Mesenchymal stem cell (in vitro differentiated cells and primary cell): ENCODE measurements at places on chromosomes 4 and X.

GRCh38 chr4:38529189-38530115 is 134.5 kb upstream of the KLF3 start:
- no peaks in the 10 kb centered on the region for H3K4me1 ChIP-seq
- DNase-seq, result no peak
- H3K36me3 ChIP-seq, result no peaks in the 10 kb centered on the region
- H3K27me3 ChIP-seq, result no peaks in the 10 kb centered on the region

GRCh38 chrX:49172280-49172780 is 632 bp downstream of the PLP2 start:
- H3K27ac ChIP-seq, result peak overlapping the region; percentile 70
- H3K4me3 ChIP-seq, result peak overlapping the region; percentile 81
- peak; percentile 49 for DNase-seq
- peaks cover 6% of the 10 kb centered on the region for H3K4me1 ChIP-seq
- H3K36me3 ChIP-seq, result peaks cover 13% of the 10 kb centered on the region

DNA sequence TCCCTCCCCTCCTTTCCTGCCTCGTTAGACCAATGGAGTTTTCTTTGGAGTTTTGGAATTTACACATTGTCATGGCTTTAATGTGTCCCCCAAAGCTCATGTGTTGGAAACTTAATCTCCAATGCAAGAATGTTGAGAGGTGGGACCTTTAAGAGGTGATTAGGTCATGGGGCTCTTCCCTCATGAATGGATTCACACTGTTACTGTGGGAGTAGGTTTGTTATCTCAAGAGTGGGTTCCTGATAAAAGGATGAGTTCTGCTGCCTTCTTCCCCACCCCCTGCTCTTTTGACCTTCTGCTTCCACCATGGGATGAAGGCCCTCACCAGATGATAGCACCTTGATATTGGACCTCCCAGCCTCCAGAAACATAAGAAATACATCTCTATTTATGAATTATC is 16.8 kb downstream of the MORF4L2 start:
- peaks cover 17% of the 10 kb centered on the region for H3K27me3 ChIP-seq
- H3K27ac ChIP-seq, result no peak overlapping the region
- DNase-seq, result no peak
- peaks cover 4% of the 10 kb centered on the region for H3K36me3 ChIP-seq

DNA sequence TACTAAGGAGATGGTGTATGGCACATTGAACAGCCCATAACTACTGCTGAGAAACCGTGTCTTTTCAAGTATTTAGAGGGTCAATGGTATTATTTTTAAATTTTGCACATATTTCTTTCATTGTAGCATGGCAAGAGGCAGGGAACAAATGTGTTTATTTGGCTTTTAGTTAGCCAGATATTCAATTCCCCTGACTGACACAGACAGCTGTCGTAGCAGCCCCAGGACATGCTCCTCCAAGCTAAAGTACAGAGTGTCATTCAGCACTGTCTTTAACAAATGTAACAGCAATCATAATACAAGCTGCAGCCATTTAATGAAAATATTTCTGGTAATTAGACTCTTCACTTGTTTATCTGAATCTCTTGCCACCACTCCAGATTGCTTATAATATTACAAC is 687.1 kb downstream of the KLHL13 start:
- no peak for DNase-seq
- no peaks in the 10 kb centered on the region for H3K4me1 ChIP-seq
- no peaks in the 10 kb centered on the region for H3K27me3 ChIP-seq
- H3K4me3 ChIP-seq, result no peak overlapping the region
- no peaks in the 10 kb centered on the region for H3K36me3 ChIP-seq

DNA sequence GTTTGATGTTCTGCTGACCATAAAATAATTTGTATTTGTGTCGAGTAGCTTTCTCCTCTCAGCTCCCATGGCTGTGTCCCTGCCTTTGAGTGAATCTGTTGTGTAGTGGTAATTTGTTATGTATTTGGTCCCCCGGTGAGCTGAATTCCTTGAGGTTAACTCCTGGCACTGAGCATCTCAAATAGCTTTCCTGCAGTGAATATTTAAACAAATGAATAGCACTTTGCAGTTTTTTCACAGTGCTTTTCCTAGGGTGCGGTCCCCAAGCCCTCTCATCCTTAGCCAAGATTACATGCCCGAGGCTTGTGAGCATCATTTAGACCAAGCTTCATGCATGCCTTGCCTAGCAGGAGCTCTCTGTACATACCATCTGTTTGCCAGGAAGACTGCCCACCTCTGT is 74.2 kb downstream of the CLDN34 start:
- H3K27me3 ChIP-seq, result no peaks in the 10 kb centered on the region
- H3K4me3 ChIP-seq, result no peak overlapping the region
- H3K4me1 ChIP-seq, result peaks cover 7% of the 10 kb centered on the region
- peak overlapping the region; percentile 76 for H3K27ac ChIP-seq

DNA sequence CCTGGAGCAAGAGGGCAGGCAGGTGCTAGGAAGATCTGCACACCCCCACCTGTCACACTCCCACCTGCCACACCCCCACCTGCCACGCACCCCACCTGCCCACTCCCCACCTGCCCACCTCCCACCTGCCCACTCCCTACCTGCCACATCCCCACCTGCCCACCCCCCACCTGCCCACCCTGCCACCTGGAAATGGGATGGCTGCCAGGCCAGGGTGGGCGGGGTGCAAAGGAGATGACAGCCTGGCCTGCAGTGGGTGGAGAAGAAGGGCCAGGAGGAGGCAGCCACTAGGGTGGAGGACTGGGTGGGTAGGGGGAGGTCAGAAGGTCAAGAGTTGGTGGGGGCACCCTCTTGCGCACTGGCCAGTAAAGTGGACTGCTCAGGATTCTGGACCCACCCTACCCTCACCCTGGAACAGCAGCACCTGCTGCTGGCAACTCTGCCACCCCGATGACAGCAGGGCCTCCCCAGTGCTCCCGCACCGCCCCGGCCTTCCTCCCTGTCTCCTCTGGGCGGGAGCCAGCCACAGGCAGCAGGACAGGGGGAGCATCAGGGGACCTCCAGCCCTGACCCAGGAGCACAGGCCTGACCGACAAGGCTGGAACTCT is 66.8 kb upstream of the NKX1-1 start:
- no peak for DNase-seq
- no peak overlapping the region for H3K4me3 ChIP-seq
- no peak overlapping the region for H3K27ac ChIP-seq

- DNase-seq, result peak; percentile 52
- H3K4me3 ChIP-seq, result no peak overlapping the region
- no peak overlapping the region for H3K27ac ChIP-seq
- no peaks in the 10 kb centered on the region for H3K4me1 ChIP-seq
- no peaks in the 10 kb centered on the region for H3K27me3 ChIP-seq
Observed at GRCh38 chr4:85486425-85487086, 11.6 kb downstream of the ARHGAP24 start.

GRCh38 chr4:108628411-108628810 is 8.0 kb downstream of the RPL34 start:
- H3K4me3 ChIP-seq, result no peak overlapping the region
- no peak overlapping the region for H3K27ac ChIP-seq
- H3K36me3 ChIP-seq, result peaks cover 98% of the 10 kb centered on the region
- no peak for DNase-seq
- peaks cover 4% of the 10 kb centered on the region for H3K4me1 ChIP-seq

DNA sequence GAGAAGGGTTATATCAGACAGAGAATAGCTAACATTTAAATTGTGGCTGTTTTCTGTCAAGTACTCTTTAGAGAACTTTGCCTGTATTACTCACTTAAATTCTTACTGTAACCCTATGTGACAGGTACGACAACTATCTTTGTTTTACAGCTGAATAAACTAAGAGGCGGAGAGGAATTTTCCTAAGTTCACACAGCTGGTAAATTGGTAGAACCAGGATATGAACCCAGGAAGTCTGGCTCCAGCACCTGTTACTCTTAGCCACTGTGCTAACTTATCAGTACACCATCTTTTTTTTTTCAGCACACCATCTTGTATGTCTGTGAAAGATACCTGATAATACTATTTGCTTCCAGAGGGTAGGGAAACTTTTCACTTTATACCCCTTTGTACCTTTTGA is 2.0 kb upstream of the SYP start:
- no peak overlapping the region for H3K27ac ChIP-seq
- H3K4me3 ChIP-seq, result no peak overlapping the region
- peaks cover 5% of the 10 kb centered on the region for H3K4me1 ChIP-seq
- no peak for DNase-seq
- H3K27me3 ChIP-seq, result peaks cover 52% of the 10 kb centered on the region

DNA sequence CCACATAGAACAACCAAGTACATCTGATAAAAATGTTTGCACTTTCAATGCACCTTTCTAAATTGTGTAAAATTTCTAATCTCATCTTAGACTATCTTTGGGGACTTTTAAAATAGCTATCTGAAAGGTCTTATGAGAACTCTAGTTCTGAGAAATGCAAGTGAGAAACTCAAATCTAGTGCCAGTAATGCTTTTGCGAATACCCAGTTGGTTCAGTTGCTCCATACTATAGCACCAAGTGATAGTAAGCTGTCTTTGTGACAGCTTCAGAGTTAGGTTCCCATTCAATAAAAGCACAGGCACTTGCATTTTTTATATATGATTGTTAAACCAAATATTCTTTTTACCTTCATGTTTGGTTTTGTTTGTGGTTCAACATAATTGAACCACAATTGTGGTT is 4.5 kb upstream of the ITM2A start:
- no peak for DNase-seq
- H3K36me3 ChIP-seq, result no peaks in the 10 kb centered on the region
- H3K4me1 ChIP-seq, result peaks cover 4% of the 10 kb centered on the region
- no peak overlapping the region for H3K27ac ChIP-seq

DNA sequence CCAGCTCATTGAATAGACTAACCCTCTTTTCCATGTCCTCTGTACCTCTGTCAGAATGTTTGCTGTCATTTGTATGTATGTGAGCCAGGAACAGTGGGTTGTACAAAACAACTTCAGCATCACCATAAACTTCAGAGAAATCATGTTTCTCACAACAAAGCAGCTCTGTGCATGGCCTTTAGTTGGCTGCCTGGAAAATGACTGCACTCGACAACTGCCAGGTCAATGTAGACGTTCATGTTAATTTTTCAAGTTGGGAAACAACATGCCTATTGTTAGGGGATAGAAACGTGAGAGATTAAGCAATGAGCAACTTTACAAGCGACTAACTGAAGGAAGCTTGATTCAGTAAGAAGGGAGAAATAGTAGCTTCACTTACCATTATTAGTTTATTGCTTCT is 17.9 kb upstream of the CXCL11 start:
- no peaks in the 10 kb centered on the region for H3K4me1 ChIP-seq
- DNase-seq, result no peak
- no peak overlapping the region for H3K27ac ChIP-seq

DNA sequence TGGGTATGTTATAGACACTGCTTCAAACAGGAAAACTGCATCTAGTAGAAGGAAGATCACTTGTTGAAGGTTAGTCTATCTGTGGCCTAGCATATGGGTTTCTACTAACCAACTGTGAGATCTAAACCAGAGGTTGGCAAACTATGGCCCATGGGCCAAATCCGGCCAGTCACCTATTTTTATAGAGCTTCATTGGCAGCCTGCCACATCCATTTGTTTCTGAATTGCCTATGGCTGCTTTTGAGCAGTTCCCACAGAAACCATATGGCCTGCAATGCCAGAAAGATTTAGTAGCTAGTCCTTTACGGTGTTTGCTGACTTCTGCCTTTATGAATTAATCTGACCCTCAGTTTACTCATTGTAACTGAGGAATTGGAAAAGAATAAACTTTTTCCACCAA is 71.1 kb downstream of the MID1 start:
- H3K36me3 ChIP-seq, result no peaks in the 10 kb centered on the region
- no peaks in the 10 kb centered on the region for H3K4me1 ChIP-seq
- no peak for DNase-seq
- no peak overlapping the region for H3K4me3 ChIP-seq
- no peaks in the 10 kb centered on the region for H3K27me3 ChIP-seq

DNA sequence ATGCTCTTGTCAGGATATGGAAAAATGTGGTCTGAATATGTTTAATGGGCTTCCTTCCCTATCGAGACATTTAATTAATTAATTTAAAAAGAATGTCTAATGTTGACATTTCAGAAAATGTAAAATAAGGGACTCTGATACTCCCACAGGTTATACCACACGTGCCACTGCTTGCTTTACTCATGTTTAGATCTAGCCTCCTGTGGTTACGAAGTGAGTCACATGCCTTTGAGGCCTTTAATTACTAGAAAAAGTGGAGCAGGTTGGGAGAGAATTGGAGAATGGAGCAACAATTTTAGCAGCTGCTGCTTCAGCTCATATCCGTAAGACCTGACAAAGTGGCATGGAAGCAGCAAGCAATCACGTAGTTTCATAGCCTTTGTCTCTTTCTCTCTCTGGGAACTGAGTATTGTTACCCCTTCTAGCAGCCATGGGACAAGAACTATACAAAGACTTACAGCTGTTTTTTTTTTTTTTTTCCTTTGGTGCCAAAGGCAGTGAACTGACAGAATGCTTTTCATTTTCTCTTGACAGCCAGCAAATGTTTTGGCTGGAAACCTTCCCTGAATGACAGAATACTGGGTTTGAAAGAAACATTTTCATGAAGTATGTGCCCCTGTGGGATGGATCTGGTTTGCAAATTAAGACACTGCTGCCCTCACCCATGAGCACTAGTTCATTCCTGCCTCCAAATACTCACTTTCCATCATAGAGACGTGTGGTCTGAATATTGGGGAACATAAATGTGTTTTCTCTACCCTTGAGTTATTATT is 355.1 kb upstream of the PABPC5 start:
- H3K27ac ChIP-seq, result no peak overlapping the region
- H3K27me3 ChIP-seq, result no peaks in the 10 kb centered on the region
- DNase-seq, result no peak
- H3K36me3 ChIP-seq, result no peaks in the 10 kb centered on the region

DNA sequence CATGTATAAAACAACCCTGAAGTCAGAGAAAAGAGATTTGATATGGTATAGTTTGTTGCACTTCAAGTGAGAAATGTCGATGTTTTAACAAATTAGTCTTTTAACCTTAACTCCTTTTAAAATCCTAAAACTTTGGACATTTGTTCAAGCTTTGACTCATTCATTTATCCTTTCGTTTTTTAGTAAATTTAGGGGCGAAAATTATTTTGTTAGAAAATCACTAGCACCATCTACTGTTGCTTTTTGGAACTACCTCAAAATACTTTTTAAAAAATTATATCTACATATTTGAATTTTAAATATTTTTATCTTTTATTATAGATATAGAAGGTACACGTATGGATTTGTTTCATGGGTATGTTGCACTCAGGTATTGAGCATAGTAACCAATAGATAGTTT is 165.1 kb upstream of the POF1B start:
- no peaks in the 10 kb centered on the region for H3K4me1 ChIP-seq
- DNase-seq, result peak; percentile 0
- H3K27ac ChIP-seq, result no peak overlapping the region
- no peak overlapping the region for H3K4me3 ChIP-seq
- H3K27me3 ChIP-seq, result no peaks in the 10 kb centered on the region
- no peaks in the 10 kb centered on the region for H3K36me3 ChIP-seq

- H3K36me3 ChIP-seq, result no peaks in the 10 kb centered on the region
- no peak overlapping the region for H3K27ac ChIP-seq
Observed at GRCh38 chr4:7156761-7157488, 35.4 kb upstream of the SORCS2 start.

DNA sequence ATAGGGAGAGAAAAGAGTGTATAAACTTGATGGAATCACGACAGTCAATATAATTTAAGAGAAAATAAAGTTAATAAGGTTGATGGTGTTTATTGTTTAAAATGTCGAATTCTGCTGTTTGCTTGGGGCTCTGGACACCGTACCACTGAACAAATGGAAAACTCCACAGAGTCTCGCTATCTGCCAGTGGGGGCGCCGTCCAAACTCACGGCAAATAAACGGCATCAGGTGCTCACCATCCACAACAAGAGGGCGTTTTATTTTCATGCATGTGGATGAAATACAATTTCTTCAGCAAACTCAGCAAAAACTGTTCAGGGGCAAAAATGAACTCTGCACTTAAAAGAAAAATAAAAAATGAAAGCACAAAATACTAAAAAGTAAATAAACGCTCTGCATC is 46.6 kb upstream of the FAM47C start:
- H3K36me3 ChIP-seq, result no peaks in the 10 kb centered on the region
- H3K27ac ChIP-seq, result no peak overlapping the region
- DNase-seq, result no peak
- H3K4me1 ChIP-seq, result peaks cover 8% of the 10 kb centered on the region
- H3K27me3 ChIP-seq, result peaks cover 13% of the 10 kb centered on the region
